Keratinocyte (primary cell): ENCODE measurements at places on chromosomes 13 and 19. TPM values are rescaled to one million over a fixed set of nuclear protein-coding genes. Genes with fewer than 3 reads are reported as not detected.

The FAM124A gene
- 0.03 to 0.10 TPM (median 0.05 TPM) in 3 replicates for polyA plus RNA-seq

DNA sequence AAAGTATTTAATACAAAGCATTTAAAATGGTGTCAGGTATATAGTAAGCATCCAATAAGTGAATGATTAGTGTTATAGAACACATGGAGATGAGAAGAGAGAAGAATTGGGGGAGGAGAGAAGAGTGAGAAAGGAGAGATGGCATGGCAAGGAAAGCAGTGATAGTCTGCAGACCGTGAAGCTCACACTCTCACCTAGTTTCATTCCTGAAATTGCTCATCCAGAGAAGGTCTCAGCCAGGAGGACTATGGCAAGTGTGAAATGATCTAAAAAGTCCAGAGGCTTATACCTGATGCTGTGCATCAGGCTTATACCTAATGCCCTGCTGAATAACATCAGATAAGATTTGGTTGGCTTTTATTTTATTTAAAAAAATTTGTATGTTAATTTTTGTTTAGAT lies 351.6 kb upstream of the KLF12 start:
- no peak overlapping the region for H3K27ac ChIP-seq
- no peak for DNase-seq
- no peak overlapping the region for H3K4me3 ChIP-seq
- H3K4me1 ChIP-seq = no peaks in the 10 kb centered on the region
- H3K27me3 ChIP-seq = no peaks in the 10 kb centered on the region
- H3K36me3 ChIP-seq = no peaks in the 10 kb centered on the region

DNA sequence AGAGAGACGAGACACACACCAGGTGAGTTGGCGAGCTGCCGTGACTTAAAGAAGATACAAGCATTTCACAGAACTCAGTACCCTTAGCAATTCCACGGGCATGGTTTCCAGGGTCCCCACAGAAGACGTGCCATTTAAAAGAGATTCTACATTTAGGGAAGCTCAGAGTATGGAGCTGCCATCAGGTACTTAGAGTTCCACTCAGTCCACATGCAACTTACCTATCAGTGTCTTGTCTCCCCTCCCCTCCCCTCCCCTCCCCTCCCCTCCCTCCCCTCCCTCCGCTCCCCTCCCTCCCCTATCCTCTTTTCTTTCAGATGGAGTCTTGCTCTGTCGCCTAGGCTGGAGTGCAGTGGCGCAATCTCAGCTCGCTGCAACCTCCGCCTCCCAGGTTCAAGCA lies 12.2 kb downstream of the ZNF30 start:
- no peak overlapping the region for H3K27ac ChIP-seq
- no peak for DNase-seq
- H3K27me3 ChIP-seq = no peaks in the 10 kb centered on the region
- H3K4me1 ChIP-seq = no peaks in the 10 kb centered on the region
- H3K36me3 ChIP-seq = peaks cover 3% of the 10 kb centered on the region

DNA sequence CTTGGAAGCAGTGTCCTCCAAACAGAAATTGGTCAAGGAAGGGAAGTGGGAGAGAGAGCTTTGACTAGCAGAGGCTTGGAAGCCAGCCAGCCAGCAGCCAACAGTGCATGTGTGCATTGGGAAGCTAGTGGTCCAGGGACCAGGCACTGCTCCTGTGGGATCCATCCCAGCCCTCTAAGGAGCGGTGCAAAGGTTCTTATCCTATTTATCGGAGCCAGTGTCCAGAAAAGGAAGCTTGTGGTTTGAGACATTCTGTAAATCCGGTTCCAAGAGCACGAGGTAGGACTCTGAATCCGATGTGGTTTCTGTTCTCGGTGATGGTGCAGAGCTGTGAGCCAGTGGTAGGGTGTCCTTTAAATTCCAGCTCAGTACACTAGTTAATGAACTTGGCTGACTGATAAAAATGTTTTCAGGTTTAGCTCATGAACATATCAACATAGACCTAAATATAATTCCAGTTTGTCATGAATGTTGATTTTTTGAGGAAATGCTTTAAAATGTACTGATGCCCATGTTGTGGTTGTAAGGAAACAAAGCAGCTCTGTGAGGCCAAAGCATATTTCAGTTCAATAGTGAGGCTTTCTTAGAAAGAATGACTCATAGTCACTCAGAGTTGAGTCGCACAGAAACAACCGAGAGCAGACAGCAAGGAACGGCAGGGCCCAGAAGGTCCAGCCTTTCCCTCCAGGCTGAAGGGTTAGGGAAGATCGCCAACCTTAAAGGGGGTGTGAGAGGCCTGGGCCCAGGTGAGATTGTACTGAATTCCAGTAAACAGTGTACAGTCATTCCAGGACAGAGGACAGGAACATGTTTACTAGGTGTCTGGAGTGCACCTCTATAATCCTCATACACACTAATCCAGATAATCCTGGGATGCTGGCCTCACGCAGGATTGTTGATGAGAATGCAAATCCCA lies 21.5 kb upstream of the GARRE1 start:
- H3K27ac ChIP-seq = peak overlapping the region; percentile 70
- peak; percentile 70 for DNase-seq
- peaks cover 5% of the 10 kb centered on the region for H3K36me3 ChIP-seq
- H3K4me1 ChIP-seq = peaks cover 20% of the 10 kb centered on the region
- peak overlapping the region; percentile 25 for H3K4me3 ChIP-seq

GRCh38 chr19:708154-709143 lies at the start of gene PALM:
Gene PALM (plus strand): TSS chr19:708935. CDS start chr19:709147, 212 bp downstream.
- no peaks in the 10 kb centered on the region for H3K4me1 ChIP-seq
- no peak within 1 kb of the TSS for H3K4me3 ChIP-seq
- H3K36me3 ChIP-seq = no peaks in the 10 kb centered on the region
- no peak for DNase-seq

GRCh38 chr19:50723069-50723468 lies at the start of gene CLEC11A:
Gene CLEC11A (plus strand): TSS chr19:50723364. CDS start chr19:50723526, 162 bp downstream.
- H3K4me1 ChIP-seq = peaks cover 14% of the 10 kb centered on the region
- H3K36me3 ChIP-seq = no peaks in the 10 kb centered on the region
- H3K27me3 ChIP-seq = peaks cover 14% of the 10 kb centered on the region

- no peaks in the 10 kb centered on the region for H3K36me3 ChIP-seq
- H3K27ac ChIP-seq = no peak overlapping the region
Observed at GRCh38 chr13:37736045-37736444, 133.5 kb downstream of the TRPC4 start.

The NOTCH3 gene
- polyA plus RNA-seq = 2.5 to 14.9 TPM (median 4.1 TPM) in 3 replicates

DNA sequence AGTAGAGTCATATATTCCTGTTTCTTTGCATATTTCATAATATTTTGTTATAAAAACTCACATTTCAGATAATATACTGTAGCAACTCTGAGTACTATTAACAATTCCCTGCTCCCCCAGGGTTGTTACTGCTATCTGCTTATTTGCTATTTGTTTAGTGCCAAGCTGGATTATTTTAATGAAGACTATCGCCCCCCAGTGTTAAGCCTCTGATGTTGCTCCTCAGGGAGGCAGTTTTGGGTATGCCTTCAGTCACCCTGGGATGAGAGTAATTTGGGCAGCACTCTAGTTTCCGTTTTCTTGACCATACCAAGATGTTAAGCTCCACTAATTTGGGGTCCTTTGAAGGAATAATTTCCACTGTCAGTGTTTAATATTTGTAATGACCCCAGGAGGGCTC lies 46.0 kb downstream of the MICU2 start:
- no peak overlapping the region for H3K4me3 ChIP-seq
- H3K4me1 ChIP-seq = no peaks in the 10 kb centered on the region
- H3K27ac ChIP-seq = no peak overlapping the region
- no peaks in the 10 kb centered on the region for H3K27me3 ChIP-seq
- DNase-seq = no peak

DNA sequence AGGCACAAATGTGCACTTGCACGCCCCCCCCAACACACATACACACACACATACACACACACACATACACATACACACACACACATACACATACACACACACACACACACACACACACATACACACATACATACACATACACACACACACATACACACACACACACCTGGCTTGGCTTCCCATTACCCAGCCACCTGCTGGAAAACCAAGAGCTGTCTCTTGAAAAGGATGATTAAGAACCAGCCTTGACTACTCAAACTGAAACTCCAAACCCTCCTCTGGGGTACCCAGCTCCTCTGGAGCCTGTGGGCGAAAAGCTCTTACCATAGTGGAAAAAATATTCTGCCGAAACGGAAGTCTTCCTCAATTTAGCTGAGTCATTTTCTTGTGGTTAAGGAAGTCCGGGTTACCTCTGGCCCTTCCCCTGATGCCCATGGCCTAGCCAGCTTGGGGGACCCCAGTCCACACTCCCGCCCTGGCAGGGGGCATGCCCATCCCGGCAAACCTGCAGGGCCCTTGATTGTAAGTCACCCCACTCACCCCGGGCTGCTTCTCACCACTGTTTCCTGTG lies 21.9 kb downstream of the CEBPA start:
- no peak overlapping the region for H3K4me3 ChIP-seq
- H3K36me3 ChIP-seq = no peaks in the 10 kb centered on the region
- H3K27me3 ChIP-seq = no peaks in the 10 kb centered on the region
- no peaks in the 10 kb centered on the region for H3K4me1 ChIP-seq
- DNase-seq = no peak
- H3K27ac ChIP-seq = no peak overlapping the region

DNA sequence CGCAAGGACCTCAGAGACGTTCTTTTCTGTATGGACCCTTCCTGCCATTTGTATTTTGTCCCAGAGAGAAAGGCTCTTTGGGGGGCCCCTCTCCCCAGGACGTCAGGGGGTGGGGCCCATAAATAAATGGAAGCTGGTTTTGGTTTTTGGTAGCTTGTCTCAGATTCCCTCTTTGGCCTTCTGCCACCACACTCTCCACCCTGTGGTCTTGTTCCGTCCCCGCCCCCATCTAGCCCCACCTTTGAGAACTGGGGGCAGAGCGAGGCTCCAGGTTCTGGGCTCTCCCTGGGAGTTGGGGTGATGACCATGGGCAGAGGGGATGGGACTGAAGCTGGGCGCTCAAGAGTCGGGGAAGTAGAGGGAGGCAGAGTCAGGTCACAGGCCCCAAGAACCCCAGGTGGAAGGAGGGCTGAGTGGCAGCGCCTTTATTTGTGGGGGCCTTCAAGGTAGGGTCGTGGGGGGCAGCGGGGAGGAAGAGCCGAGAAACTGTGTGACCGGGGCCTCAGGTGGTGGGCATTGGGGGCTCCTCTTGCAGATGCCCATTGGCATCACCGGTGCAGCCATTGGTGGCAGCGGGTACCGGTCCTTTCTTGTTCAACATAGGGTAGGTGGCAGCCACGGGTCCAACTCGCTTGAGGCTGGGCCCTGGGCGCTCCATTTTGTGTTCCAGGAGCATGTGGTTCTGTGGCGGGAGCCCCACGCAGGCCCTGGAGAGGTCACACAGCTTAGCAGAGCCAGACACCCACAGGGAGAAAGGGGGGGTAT lies 3.3 kb downstream of the ISYNA1 start:
- H3K4me1 ChIP-seq = peaks cover 18% of the 10 kb centered on the region
- no peak overlapping the region for H3K27ac ChIP-seq
- H3K4me3 ChIP-seq = no peak overlapping the region

The PNMA8A gene
- polyA plus RNA-seq = 0.16 to 0.28 TPM (median 0.24 TPM) in 3 replicates

GRCh38 chr13:27783111-27783510 lies 9.2 kb upstream of the GSX1 start:
- H3K27me3 ChIP-seq = peaks cover 28% of the 10 kb centered on the region
- H3K4me3 ChIP-seq = no peak overlapping the region
- H3K27ac ChIP-seq = no peak overlapping the region
- H3K4me1 ChIP-seq = no peaks in the 10 kb centered on the region
- H3K36me3 ChIP-seq = no peaks in the 10 kb centered on the region

DNA sequence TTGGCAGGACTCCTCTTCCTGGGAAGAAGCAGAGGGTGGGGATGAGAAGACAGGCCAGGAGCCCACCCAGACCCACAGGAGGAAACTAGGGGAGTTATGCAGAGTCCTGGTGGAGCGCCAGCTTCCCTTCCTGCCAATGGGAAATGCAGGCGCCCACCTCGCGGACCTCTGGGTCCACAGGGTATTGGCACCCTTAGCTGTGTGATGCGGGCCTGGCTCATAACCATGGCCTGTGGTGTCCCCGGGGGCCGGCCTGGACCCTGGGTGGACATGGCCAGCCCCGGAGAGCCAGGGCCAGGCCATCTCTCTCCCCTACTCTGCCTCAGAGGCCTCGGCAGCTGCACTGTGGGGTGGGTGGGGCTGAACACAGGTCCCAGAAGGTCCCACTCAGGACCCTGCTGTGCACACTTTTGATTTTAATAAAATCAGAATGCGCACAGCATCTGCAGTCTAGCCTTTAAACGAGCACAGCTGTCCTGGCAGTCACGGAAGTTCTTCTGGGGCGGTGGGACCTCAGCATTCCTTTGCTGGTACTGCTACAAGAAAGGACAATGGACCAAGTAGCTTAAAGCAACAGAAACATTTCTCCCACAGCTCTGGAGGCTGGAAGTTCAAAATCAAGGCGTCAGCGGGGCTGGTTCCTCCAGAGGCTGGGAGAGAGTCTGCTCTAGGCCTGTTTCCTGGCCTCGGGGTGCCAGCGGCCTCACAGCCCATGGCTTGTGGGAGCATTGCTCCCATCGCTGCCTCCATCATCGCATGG lies 1.8 kb downstream of the F10 start:
- no peaks in the 10 kb centered on the region for H3K36me3 ChIP-seq
- H3K4me3 ChIP-seq = no peak overlapping the region
- H3K4me1 ChIP-seq = no peaks in the 10 kb centered on the region
- no peak for DNase-seq
- no peak overlapping the region for H3K27ac ChIP-seq

DNA sequence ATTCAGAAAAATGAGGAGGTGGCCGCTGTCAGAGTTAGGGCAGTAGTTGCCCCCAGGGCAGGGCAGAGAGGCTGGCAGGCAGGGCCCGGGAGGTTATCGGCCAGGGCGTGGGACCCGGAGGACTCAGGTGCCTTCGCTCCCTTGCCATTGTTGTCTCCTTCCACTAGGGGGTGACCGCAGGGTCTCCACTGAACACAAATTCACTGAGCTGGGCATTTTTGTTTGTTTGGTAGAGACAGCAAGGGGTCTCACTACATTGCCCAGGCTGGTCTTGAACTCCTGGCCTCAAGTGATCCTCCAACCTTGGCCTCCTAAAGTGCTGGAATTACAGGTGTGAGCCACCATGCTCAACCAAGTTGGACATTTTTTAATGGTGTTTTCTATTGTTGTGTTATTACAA lies 25.1 kb downstream of the CARS2 start:
- H3K4me3 ChIP-seq = no peak overlapping the region
- H3K36me3 ChIP-seq = peaks cover 51% of the 10 kb centered on the region
- no peaks in the 10 kb centered on the region for H3K27me3 ChIP-seq
- no peaks in the 10 kb centered on the region for H3K4me1 ChIP-seq
- DNase-seq = no peak
- no peak overlapping the region for H3K27ac ChIP-seq

DNA sequence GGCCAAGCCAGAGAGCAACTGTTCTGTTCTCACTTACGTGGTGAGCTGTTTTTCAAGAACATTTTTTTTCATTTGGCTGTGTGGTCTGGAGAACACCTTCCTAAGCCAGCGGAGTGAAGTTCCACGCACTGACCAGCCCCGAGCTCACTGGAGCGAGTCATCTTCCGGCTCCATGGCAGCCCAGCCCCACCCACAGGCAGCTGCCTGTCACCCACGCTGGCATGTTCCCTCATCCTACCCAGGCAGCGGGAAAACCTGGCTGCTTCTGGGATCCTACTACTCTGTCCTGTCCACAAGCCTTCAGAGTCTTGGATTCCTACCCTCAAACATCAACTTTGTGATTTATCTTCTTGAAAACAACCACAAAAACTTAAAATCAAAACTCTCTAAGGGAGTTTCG lies 76.2 kb downstream of the GGACT start:
- H3K27ac ChIP-seq = no peak overlapping the region
- H3K4me3 ChIP-seq = no peak overlapping the region
- DNase-seq = no peak
- H3K36me3 ChIP-seq = no peaks in the 10 kb centered on the region
- no peaks in the 10 kb centered on the region for H3K4me1 ChIP-seq

The ZFP14 gene
- polyA plus RNA-seq = 0.62 to 0.96 TPM (median 0.88 TPM) in 3 replicates

The ZNF850 gene
- 1.4 to 1.9 TPM (median 1.4 TPM) in 3 replicates for polyA plus RNA-seq
